ENCODE measurements at places on chromosomes 6 and 20. TPM values are rescaled to one million over a fixed set of nuclear protein-coding genes. Genes with fewer than 3 reads are reported as not detected.

BMP5 gene
- total RNA-seq: not detected

SLC52A3 gene
- total RNA-seq: not detected

CCN6 gene
- total RNA-seq: not detected

HUS1B gene
- total RNA-seq: 1.4 TPM

IL22RA2 gene
- not detected for total RNA-seq

SDC4 gene
- total RNA-seq: 129 TPM

CST2 gene
- not detected for total RNA-seq

LAMA4 gene
- 105 TPM for total RNA-seq

BMP7 gene
- total RNA-seq: not detected

DLL1 gene
- 1.3 TPM for total RNA-seq

NR2E1 gene
- total RNA-seq: not detected

TMEM244 gene
- total RNA-seq: 0.66 TPM

MUC21 gene
- total RNA-seq: not detected

TEAD3 gene
- 12.5 TPM for total RNA-seq

SRC gene
- total RNA-seq: 17.7 TPM

MARCKS gene
- 130 TPM for total RNA-seq

ATRN gene
- total RNA-seq: 46.0 TPM

ENPP5 gene
- total RNA-seq: 0.55 TPM

RBPJL gene
- total RNA-seq: not detected

BPI gene
- total RNA-seq: not detected

OLIG3 gene
- not detected for total RNA-seq

ENTPD6 gene
- total RNA-seq: 99.5 TPM

AVP gene
- not detected for total RNA-seq

BCL2L1 gene
- 56.2 TPM for total RNA-seq

SLC17A2 gene
- total RNA-seq: not detected

NFKBIE gene
- 5.2 TPM for total RNA-seq

LHFPL5 gene
- total RNA-seq: not detected

PPP1R14C gene
- total RNA-seq: 1.9 TPM

PTK6 gene
- 0.11 TPM for total RNA-seq

SPAG4 gene
- total RNA-seq: 12.7 TPM

RAB32 gene
- 161 TPM for total RNA-seq

FERMT1 gene
- 5.2 TPM for total RNA-seq

KHDRBS2 gene
- total RNA-seq: not detected

NHLRC1 gene
- 2.7 TPM for total RNA-seq

ADTRP gene
- 6.9 TPM for total RNA-seq

CRYBG1 gene
- total RNA-seq: 27.7 TPM

SLC22A23 gene
- 18.1 TPM for total RNA-seq

VSX1 gene
- total RNA-seq: not detected
